ENCODE measurements at places on chromosomes 5 and 9.

- DNase-seq: no peak
Observed at GRCh38 chr9:121773286-121773953, 122.0 kb downstream of the DAB2IP start.

GRCh38 chr5:65192331-65192730, 289.4 kb downstream of the ADAMTS6 start:
- DNase-seq: no peak

DNA sequence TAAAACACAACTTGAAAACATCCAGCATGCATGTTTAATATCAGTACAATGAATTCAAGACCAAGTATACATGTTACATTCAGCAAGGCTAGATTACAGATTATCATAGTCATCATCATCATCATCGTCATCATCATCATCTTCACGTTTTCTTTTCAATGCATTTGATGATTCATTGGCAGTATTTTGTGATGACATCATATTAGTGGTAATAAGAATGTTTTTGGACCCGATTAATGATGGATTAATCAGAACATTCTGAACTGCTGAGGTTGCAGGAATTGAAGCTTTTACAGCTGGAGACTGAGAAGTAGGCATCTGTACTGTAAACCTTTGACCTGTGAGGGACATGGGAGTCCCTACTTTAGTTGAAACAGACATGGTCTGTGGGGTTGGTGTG, 4.5 kb downstream of the AK6 start:
- DNase-seq: no peak

GRCh38 chr5:84378961-84379360, 5.7 kb downstream of the EDIL3 start:
- no peak for DNase-seq

DNA sequence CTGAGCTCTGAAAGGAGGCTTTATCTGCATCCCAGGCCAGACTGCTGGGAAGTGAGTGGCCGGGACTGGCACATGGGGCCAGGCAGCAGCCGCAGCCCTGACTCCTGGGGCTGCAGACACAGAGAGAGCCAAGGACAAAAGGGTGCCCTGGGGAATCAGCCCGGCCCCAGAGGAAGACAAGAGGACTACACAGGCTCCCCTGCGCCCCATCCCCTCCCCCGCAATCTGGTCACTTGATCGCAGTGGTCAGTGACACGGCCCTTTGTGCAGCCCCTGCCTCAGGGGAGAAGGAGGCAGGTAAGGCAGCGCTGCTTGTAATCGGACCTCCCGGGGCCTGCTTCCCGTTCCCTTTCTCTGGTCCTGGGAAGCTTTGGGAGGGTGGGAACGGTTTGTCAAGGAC, 55.5 kb upstream of the FUBP3 start:
- no peak for DNase-seq
